Non-pigmented ciliary epithelial cell (primary cell): ENCODE measurements at places on chromosomes 12 and 14.

DNA sequence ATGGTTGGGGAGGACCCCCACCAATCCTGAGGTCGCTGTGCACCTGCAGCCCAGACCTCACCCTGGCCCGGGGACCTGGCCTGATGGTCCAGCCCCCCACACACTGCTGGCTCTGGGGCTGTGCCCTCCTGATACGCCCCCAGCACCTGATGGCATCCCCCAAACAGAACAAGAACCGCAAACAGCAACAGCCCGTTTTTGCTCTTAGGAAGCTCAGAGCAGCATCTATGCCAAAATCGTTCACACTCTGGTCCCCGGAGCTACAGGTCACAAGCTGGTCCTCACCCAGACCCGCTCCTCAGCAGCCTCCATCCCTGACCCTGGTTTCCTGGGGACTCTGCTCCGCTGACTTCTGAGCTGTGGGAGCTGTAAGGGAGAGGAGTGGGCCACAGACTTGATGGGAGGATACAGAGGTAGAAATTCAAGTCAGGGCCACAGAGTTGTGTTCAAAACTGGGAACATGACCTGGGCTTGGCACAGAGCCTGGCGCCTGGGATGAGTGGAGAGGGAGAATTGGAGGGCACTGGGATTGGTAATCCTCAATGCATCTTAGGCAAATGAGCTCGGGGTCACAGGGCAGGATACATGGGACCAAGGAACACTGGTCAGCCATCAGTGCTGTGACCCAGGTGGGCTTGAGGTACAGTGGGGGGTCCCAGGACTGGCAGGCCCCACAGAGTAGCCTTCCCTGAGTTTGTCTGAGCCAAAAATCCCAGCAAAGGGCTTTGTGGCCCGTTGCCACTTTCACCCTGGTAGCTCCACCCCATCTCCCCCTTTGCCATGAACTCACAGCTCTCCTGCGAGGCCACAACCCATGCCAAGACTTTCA is 170.9 kb upstream of the RTL1 start:
- DNase-seq, result no peak

GRCh38 chr14:34733245-34733644 is 18.9 kb upstream of the CFL2 start:
- DNase-seq, result no peak

DNA sequence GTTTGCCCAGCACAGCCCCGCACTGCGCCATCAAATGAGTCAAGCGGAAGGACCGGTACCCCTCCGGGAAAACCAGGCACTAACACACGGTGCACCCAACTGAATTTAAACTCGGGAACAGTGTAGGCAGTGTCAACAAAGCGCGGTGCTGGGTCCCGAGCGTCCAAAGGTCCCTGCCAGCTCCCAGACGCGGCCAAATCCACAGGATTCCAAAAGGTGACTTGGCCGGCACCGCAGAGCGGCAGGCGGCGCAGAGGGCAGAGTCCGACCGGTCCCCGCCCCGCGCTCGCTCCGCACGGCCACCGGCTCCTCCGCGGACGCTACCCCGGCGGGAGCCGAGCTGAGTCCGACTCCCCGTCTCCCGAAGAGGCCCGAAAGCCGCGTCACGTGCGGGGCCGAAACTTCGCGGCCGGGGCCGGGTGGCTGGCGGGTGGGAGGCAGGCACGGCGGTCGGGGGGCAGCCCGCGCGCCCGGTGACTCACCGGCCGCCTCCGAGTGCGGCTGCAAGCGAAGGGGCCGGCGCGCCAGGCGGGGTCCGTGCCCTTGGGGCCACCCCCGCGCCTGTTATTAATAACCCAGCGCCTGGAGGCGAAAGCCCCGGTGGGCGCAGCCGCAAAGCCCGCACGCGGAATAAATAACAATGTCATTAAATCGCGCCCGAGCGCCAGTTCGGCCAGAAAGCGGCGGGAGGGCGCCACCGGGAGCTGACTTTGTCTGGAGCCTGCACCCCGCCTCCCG is 863 bp downstream of the DENND5B start:
- no peak for DNase-seq

- no peak for DNase-seq
Observed at GRCh38 chr12:7892186-7892980, 19.7 kb upstream of the SLC2A14 start.

- no peak for DNase-seq
Observed at GRCh38 chr14:101473795-101474562, 87.3 kb upstream of the DIO3 start.

DNA sequence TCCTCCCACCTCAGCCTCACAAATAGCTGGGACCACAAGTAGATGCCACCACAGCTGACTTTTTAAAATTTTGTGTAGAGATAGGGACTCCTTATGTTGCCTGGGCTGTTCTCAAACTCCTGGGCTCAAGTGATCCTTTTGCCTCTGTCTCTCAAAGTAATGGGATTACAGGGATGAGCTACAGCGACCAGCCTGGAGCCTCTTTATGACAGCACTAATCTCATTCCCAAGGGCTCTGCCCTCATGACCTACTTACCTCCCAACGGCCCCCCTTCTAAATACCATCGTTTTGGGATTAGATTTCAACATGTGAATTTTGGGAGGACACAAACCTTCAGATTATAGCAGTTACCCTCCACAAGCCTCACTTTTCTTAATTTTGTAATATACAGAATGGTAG is 150.6 kb upstream of the FUT8 start:
- DNase-seq, result no peak

GRCh38 chr12:107126796-107127481 is 33.6 kb upstream of the CRY1 start:
- DNase-seq, result no peak
